ENCODE measurements at places on chromosomes 3 and 15. TPM values are rescaled to one million over a fixed set of nuclear protein-coding genes. Genes with fewer than 3 reads are reported as not detected.

Gene SPATA16
- total RNA-seq: not detected

- DNase-seq: no peak
These were observed 74.3 kb downstream of the NUP210 start for GRCh38 chr3:13345772-13346171.

DNA sequence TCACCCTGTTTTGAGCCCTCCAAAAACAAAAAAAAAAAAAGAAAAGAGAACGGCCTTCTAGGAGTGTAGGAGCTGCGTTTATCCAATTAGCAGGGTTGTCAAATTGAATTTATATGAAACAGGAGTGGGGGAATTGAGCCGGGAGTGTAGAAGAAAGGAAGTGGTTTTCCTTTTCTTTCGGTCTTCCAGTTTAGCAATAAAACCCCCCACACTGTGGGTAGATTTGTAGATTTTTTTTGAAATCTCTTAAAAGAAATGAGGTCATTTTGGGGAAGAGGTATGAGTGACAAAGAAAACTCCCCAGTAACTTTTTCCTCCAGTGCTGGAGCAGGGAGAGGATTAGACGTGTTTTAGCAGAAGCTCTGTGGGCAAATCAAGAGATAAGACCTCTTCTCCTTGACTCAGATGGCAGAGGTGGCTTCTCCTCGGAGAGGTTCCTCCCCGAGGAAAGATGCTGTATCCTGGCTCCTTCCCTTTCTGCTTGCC lies 30.8 kb downstream of the BOC start:
- no peak for DNase-seq

- no peak for DNase-seq
These were observed 437 bp downstream of the MKRN2OS start for GRCh38 chr3:12544652-12545472.

- no peak for DNase-seq
These were observed 6.9 kb upstream of the SERPINI2 start for GRCh38 chr3:167480748-167481147.

DNA sequence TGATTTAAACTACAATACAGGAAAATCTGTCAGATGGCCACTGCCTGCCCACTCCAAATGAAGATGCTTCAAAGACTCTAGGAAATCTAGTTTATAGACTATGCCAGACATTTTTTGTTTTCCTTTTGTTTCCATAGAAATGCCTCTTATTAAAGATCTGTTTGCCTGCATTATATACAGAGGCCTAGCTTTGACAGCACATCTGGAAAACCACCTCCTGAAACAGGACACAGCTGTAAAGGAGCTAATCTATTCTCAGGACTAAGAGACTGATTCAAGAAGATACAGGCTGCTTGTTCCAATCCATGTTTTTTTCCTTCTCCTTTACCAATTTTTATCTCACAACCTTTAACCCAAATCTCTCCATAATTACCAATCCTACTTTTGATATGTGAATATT lies 75.3 kb upstream of the STRIT1 start:
- no peak for DNase-seq

DNA sequence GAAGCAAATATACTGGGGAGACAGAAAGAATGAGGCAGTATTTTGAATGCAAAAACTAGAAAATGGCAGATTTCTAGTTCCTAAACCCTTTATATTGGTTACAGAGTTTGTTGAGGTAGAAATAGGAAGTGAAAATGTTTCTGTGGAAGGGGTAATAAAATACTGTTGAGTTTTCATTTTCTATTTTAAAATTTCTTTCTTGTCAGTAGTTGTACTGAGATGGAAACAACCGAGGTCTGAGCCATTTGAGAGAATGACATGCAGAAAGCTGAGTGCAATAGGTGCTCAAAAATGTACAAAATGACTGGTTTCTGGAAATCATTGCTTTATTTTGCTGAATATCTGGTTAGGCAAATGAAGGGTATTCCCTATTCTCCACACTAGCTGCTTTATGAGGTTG lies 361.4 kb downstream of the CHL1 start:
- no peak for DNase-seq

DNA sequence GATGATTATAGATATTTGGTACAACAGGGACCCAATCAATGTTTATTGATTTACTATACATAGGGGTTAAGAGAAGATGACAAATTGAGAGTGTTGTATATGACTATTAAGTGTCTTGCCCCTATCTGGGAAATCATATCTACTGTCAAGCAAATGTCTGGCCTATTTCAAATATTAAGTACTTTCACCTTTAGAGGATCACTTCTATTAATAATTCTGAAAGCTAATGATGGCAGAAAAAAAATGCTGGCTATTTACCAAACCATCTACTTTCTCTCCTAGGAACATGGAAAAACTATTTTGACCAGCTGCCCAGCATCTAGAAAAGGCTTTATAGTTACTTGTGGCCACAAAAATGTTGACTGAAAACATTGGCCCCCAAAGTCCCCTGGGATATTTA lies 632.3 kb upstream of the ZNF385D start:
- no peak for DNase-seq

DNA sequence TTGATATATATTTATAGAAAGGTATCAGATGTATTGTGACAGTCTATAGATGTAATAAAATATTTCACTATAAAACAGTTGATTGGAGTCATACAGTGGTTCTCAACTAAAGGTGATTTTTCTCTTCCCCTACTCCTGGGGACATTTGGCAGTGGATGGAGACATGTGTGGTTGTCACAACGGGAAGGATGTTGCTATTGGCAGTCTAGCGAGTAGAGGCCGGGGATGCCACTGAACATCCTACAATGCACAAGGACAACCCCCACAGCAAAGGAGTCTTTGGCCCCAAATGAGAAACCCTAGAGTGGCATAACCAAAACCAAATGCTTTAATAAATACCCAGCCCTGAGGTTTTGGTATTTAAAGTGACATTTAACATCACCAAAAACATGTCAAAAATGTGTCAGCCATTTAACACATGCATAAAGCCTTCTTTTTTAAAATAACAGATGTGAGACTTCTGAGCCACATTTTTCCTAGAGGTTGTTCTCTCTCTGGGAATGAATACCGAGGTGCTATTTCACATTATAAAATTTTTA lies 367.5 kb downstream of the PTPRG start:
- no peak for DNase-seq

Measured in natural killer cell treated with Interleukin-12 subunit alpha and Interleukin-12 subunit beta and Interleukin-15 and Interleukin-18, amount 100 ng/mL, for 72 hours (primary cell).